Chondrocyte (in vitro differentiated cells): ENCODE measurements at places on chromosomes 12 and 14. TPM values are rescaled to one million over a fixed set of nuclear protein-coding genes. Genes with fewer than 3 reads are reported as not detected.

DNA sequence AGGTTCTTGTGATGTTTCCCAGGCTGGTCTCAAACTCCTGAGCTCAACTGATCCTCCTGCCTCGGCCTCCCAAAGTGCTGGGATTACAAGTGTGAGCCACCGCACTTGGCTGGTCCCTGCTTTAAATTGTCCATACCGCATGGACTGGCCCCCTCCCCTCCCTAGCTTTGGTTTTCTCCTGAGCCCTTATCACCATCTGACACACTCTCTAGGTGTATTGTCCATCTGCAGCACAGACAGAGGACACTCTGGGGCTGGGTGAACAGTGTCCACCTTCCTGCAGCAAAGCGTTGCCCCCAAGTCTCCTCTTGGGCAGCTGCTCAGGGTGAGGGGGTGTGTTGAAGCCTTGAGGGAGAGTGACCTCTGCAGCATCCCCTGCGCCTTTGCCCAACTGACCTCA, 36.0 kb upstream of the DLK1 start:
- H3K4me3 ChIP-seq: no peak overlapping the region
- peaks cover 2% of the 10 kb centered on the region for H3K27me3 ChIP-seq
- no peak overlapping the region for H3K27ac ChIP-seq
- H3K36me3 ChIP-seq: no peaks in the 10 kb centered on the region
- DNase-seq: no peak

GRCh38 chr12:43308776-43309175, 243.2 kb downstream of the ADAMTS20 start:
- H3K27me3 ChIP-seq: no peaks in the 10 kb centered on the region
- H3K4me1 ChIP-seq: peaks cover 23% of the 10 kb centered on the region
- H3K36me3 ChIP-seq: no peaks in the 10 kb centered on the region
- DNase-seq: no peak

- DNase-seq: peak; percentile 94
- H3K4me3 ChIP-seq: no peak overlapping the region
- peaks cover 7% of the 10 kb centered on the region for H3K36me3 ChIP-seq
- no peaks in the 10 kb centered on the region for H3K27me3 ChIP-seq
- peak overlapping the region; percentile 55 for H3K27ac ChIP-seq
Measured at GRCh38 chr12:55935738-55936151, 4.8 kb downstream of the DGKA start.

- H3K4me3 ChIP-seq: no peak overlapping the region
- DNase-seq: no peak
- peaks cover 59% of the 10 kb centered on the region for H3K27me3 ChIP-seq
- peaks cover 6% of the 10 kb centered on the region for H3K4me1 ChIP-seq
- no peak overlapping the region for H3K27ac ChIP-seq
Measured at GRCh38 chr12:130041983-130042812, 120.1 kb upstream of the FZD10 start.

DNA sequence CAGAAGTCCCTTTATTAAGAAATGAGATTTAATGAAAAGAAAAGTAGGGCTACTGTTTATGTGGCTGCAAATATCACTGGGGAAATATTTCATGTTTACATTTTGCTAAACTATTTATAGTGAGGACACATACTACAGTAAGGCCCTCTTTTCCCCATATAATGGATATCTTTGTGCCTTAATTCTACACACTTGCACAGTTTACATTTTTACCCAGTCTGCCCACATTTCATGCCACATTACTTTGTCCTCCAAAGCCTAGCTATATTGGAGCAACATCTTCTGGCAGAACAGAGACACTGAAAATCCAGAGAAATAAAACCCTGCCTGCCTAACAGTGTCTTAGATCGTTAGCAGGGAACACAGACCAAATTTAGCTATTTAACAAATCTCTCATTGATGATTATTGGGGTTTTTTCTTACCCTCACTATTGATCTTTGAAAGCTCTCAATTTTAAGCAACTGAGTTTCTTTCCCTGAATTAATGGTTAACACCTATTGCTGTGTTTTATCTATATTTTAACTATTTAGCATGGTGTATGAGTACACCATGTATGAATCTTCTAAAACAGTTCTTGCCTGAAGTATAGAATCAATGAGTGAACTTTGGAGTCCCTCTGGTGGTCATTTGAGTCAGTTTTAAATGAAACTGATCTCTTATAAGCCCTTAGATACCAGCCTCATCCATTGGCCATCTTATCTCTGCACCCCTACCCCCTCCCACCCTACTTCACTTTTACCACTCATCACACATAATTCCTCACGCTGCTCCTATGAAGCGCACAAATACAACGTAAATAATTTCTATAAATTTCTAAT, 170.2 kb downstream of the BCAT1 start:
- no peak overlapping the region for H3K4me3 ChIP-seq
- no peaks in the 10 kb centered on the region for H3K27me3 ChIP-seq
- no peaks in the 10 kb centered on the region for H3K36me3 ChIP-seq
- no peak overlapping the region for H3K27ac ChIP-seq
- peaks cover 47% of the 10 kb centered on the region for H3K4me1 ChIP-seq
- no peak for DNase-seq

- no peaks in the 10 kb centered on the region for H3K27me3 ChIP-seq
- H3K27ac ChIP-seq: peak overlapping the region; percentile 46
- H3K4me3 ChIP-seq: no peak overlapping the region
- H3K36me3 ChIP-seq: peaks cover 3% of the 10 kb centered on the region
- H3K4me1 ChIP-seq: peaks cover 46% of the 10 kb centered on the region
Measured at GRCh38 chr14:89576145-89576927, 159.3 kb upstream of the FOXN3 start.

GRCh38 chr14:54617467-54617866, 50.5 kb downstream of the SAMD4A start:
- no peaks in the 10 kb centered on the region for H3K27me3 ChIP-seq
- no peak overlapping the region for H3K4me3 ChIP-seq
- H3K4me1 ChIP-seq: peaks cover 30% of the 10 kb centered on the region
- H3K27ac ChIP-seq: no peak overlapping the region
- peaks cover 3% of the 10 kb centered on the region for H3K36me3 ChIP-seq

Gene ITGA7
- 5.6 to 32.4 TPM (median 31.6 TPM) in 3 replicates for total RNA-seq

Gene POLE2
- total RNA-seq: 2.2 to 6.4 TPM (median 3.1 TPM) in 3 replicates
